ENCODE measurements at places on chromosomes 4 and X.

DNA sequence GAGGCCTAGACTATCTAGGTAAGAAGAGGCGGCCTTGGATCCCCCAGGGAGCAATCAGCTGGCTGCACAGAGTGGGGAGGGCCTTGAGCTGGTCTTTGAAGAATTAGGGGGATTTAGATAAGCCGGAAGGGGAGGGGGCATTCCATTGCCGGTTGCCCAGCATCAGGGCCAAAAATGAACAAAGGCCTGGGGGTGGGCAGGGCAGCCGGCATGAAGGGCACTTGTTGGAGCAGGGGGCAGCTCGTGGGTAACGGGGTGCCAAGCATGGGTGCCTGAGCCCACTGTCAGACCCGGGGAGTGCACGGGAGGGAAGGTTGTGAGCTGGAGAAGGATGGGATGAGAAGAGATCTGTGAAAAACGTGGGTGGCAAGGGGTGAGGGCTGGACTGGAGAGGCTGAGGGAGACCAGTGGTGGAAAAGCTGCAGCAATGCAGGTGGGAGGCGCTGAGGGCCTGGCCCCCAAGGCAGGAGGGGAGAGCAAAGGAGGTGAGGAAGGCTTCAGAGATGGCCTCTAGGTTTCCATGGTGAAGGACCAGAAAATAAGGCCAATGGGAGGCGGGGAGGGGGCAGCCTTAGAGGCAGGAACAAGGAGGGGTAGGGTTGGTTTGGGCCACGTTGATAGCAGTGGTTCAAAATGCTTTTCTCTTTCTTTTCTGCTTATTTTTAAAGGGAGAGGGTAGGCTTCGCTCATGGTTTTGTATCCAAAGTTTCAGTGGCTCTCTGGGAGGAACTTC lies 8.6 kb downstream of the KLF3 start:
- no peak for DNase-seq

DNA sequence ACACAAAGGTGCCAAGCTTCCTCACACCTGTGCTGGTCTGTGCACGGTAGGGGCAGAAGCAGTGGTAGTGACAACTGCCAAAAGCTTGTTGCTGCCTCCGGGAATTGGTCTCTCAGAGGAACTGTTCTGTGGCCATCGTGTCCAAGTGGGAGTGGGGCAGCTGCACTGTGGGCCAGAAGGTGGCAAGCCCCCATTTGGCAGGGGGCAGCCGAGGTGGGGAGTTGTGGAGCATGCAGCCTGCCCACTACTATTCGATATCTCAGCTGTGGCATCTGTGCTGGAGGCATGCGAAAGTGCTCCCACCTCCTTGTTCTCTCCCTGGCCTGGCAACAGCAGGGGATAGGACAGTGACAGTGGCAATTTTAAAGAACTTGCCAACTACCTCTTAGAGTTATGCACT lies 192.8 kb downstream of the TBX22 start:
- DNase-seq: no peak

DNA sequence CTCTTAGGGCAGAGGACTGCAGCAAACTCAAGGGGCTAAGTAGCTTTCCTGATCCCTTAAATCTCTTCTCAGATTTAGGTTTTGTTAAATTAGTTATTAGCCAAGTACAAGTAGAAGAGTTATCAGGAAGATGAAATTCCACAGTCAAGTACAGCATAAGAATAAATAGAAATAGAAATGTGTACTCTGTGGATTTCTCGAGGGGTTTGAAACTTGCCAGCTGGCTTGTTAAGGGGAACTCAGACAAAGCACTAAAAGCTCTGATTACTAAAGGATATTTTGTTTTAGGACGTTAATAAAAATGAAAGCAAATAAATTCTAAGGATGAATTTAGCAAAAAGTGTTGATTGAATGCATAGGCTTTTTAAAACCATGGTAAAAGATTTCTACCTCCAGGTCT lies 654.6 kb downstream of the RAPGEF2 start:
- no peak for DNase-seq

GRCh38 chr4:31126881-31127398 lies 406.8 kb downstream of the PCDH7 start:
- DNase-seq: no peak

- no peak for DNase-seq
Observed at GRCh38 chrX:110316351-110317060, 1.4 kb downstream of the AMMECR1 start.

DNA sequence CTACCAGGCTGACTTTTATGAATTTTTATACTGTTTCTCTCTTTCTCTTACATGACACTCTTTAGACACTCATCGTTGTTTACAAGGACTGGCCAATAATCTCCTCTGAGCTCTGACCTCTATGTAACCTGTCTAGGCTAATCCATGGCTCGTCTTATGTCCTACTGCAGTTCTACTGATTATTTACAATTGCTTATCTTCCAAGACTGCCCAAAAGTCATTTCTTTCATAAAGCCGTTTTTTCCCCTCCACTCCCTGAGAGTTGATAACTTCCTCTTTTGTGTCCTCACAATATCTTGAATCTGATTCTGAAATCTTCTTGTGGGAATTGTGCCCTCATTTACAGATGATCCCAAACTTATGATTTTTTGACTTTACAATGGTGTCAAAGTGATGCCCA lies 18.3 kb upstream of the SNCA start:
- no peak for DNase-seq

- DNase-seq: no peak
Observed at GRCh38 chrX:65783746-65784145, 116.3 kb downstream of the MSN start.

All from stimulated activated CD4-positive, alpha-beta T cell treated with anti-CD3 and anti-CD28 coated beads, Interleukin-1b, Interleukin-23, amount 100 ng/mL, for 24 hours (primary cell).